ENCODE measurements at places on chromosomes 6 and 20.

DNA sequence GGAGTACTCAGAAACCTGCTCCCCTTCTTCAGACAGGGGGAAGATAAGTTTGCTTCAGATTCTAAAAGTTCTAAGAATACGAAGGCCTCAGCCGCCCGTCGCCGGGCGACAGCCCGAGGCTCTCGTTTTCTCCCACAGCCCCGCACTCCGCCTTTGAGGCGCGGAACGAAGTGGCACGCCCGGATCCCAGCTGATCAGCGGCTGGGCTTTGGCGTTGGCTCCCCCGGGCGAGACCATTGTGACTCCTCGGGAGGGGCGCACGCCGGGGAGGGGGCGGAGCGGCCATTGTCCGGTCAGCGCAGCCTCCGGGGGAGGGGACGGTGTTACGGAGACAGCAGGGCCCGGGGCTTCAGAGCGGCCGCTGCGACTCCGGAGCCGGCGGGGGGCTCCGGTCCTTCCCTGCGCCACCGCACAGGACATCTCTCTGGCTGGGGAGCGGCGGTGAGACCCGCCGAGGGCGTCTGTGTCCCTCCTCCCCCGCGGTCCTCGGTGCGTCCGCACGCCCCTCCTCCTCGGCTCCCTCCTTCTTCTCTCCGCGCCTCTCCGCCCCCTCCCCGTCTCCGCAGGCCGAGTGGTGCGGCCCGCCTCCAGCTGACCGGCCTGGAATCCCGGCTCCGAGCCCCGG is at the start of gene ZFAND3:
Gene ZFAND3, plus strand, starts transcription at position 551 of the 625 bp plus-strand sequence. CDS start 219 bp downstream, outside the sequence.
- peak; percentile 86 for DNase-seq

DNA sequence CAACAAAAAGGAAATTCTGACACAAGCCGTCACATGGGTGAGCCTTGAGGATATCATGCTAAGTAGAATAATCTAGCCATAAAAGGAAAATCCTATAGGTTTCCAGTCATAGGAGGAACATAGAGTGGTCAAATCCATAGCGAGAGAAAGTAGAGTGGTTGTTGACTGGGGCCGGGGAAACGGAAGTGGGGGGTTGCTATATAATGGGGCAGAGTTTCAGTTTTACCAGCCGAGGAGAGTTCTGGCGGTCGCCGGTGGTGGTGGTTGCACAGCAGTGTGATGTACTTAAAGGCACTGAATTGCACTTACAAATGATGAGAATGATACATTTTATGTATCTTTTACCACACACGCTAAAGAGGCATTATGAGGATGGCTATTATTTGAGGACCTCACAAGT is 4.9 kb downstream of the GPR31 start:
- no peak for DNase-seq

DNA sequence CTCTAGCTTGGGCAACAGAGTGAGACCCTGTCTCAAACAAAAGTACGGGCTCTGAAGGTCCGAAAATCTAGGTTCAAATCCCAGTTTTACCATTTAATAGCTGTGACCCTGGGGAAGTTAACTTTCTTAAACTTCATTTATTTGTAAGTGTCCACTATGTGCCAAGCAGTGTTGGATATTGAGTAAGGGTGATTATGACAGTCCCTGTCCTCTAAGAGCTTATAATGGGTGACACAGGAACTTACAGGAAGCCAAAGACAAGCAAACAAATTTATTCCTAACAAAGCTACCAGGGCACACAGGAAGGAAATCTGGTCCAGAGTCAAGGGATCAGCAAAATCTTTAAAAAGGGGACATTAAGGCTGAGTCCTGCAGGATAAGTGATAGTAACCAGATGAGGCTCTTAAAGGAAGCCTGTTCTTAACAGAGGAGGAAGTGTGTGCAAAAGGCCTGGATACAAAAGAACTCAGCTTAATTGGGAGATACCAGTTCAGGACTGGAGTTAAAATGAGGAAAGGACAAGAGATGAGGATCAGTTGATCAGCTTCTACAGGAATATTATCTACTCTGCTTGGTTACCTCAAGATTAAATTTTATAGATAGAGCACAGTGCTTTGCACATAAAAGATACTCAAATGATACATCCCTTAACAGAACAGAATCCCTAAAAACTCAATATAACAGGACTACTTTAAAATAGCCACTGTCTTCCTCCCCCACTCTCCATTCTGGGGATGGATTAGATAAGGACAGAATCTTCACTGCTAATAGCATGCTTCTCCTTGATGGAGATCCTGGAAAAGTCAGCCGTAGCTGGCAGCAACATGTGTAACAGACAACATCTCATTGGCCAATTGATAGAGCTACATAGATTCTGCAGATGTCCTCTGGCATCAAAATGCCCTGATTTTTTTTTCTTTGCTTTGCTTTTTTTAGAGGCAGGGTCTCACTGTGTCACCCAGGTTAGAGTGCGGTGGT is 6.1 kb downstream of the SNX3 start:
- no peak for DNase-seq

- no peak for DNase-seq
Measured at GRCh38 chr6:81640126-81640525, 112.4 kb downstream of the TENT5A start.

GRCh38 chr6:56699066-56699654 is 56.5 kb upstream of the DST start:
- no peak for DNase-seq

- DNase-seq: peak; percentile 32
Measured at GRCh38 chr6:31180500-31180899, 10.0 kb upstream of the POU5F1 start.

- DNase-seq: no peak
Measured at GRCh38 chr6:3290149-3290930, 31.6 kb downstream of the PSMG4 start.

DNA sequence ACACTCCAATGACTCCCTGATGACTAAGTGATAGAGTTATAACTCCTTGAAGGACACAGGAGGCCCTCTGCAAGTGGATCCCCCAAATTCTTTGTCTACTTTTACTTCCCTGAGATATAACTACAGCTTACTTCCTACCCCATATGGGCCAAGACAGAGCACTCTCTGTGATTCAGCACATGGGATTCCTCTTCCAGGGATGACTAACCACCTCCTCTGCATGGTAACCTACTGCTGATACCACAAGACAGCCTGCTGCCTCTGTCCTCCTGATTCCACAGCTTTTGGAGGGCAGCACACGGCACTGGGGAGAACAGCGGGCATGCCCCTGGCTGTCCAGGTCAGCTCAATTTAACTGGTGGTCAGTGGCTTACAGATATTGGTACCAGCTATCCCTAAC is 675.7 kb upstream of the AGPAT4 start:
- no peak for DNase-seq

DNA sequence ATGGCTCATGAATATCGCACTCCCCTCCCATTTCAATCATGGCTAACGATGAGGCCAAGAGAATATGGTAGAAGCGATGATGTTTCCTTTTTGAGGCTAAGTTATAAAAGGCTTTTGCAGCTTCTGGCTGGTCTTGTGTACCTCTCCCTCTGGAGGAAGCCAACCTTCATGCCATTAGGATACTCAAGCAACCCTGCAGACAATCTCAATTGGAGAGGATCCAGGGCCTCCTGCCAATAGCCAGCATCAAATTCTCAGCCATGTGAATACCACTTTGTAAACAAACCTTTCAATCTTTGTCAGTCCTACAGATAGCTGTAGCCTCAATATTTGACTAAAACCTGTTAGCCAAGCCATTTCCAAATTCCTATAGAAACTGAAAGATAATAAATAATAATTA is 738.4 kb downstream of the KIF16B start:
- DNase-seq: no peak

GRCh38 chr6:130368576-130368975 is 2.8 kb downstream of the TMEM200A start:
- no peak for DNase-seq

GRCh38 chr20:62030834-62031434 is 34.7 kb downstream of the TAF4 start:
- no peak for DNase-seq

- DNase-seq: no peak
Measured at GRCh38 chr20:62745952-62746288, 37.3 kb downstream of the NTSR1 start.

DNA sequence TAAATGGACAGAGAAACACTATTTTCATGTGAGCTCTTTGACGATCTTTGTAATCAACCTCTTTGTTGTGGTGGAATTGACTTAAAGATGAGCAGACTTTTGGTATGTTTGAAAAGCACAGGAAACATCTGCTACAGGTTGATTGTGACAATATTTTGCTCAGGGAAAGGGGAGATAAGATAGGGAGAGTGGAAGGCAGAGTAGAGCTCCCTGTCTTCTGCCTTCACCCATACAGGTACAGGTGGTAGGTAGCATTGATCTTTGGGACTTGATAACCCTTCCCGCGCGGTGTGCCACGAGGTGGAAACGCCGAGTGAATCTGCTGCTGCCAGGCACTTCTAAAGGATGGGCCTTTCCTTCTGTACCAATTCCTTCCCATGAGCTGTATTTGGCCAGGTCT is 183.6 kb downstream of the UTRN start:
- DNase-seq: no peak

- peak; percentile 29 for DNase-seq
Measured at GRCh38 chr6:10720265-10720959, 2.5 kb upstream of the TMEM14C start.

DNA sequence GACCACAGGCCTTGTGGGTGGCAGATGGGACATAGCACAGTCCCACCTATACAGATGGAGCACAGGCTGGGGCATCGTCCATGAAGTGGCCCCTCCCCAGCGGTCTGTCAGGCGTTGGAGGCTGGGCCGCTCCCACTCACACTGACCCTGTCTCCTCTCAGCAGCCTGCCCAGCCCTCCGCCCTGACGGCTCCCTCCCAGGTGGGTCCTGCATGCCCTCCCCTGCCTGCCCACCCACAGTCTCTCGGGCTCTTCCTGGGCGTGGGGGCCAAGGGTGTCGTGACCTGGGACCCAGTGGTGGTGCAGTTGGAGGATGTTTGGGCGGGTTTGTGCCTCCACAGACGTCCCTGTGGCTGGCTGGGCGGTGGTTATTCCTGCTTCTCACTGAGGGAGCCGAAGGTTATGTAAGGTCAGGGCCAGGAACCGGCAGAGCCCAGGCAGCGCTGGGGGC is 22.3 kb downstream of the COL20A1 start:
- DNase-seq: no peak

DNA sequence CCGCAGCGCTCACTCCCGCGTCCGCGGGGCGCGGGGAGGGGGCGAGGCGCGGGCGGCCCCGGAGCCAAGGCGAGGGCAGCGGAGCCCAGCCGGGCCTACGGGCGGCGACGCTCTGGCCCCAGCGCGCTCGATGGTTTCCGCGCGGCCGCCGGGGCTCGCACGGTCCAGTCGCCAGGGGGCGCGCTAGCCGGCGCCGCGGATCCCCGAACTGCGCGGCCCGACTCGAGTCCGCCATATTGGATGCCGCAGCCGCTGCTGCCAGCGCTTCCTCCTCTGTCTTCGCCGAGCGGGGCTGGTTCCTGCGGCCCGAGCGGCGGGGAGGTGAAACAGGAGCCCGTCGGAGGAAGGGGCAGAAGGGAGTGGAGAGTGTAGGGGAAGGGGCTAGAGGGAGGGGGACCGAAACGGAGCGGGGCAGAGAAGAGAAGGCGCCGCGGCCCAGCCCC is at the start of gene SCAF8:
Gene SCAF8, plus strand, starts transcription at position 234 of the 443 bp plus-strand sequence. CDS start 485 bp downstream, outside the sequence.
- peak; percentile 76 for DNase-seq

GRCh38 chr20:38294076-38294591 is 9.8 kb upstream of the BPI start:
- DNase-seq: no peak

- DNase-seq: no peak
Measured at GRCh38 chr6:80988892-80989291, 763.6 kb downstream of the TENT5A start.

GRCh38 chr6:131363947-131364834 is 208.8 kb upstream of the ARG1 start:
- DNase-seq: no peak

DNA sequence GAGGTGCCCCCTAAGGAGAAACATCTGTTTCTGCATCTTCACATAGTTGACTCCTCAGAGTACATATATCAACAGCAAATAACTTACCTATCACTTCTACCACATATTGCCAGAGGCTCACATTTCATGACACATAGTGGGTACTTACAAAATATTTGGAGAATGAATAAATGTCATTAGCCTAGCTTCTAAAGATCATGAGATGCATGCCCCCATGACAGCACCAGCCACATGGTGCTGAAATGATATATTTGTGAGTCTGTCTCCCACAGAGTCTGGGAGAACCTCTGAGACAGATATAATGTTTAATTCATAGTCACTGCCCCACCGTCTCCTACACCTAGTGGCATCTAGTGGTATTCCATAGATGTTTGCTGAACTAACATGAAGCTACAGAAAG is 555.6 kb downstream of the KIF16B start:
- no peak for DNase-seq

DNA sequence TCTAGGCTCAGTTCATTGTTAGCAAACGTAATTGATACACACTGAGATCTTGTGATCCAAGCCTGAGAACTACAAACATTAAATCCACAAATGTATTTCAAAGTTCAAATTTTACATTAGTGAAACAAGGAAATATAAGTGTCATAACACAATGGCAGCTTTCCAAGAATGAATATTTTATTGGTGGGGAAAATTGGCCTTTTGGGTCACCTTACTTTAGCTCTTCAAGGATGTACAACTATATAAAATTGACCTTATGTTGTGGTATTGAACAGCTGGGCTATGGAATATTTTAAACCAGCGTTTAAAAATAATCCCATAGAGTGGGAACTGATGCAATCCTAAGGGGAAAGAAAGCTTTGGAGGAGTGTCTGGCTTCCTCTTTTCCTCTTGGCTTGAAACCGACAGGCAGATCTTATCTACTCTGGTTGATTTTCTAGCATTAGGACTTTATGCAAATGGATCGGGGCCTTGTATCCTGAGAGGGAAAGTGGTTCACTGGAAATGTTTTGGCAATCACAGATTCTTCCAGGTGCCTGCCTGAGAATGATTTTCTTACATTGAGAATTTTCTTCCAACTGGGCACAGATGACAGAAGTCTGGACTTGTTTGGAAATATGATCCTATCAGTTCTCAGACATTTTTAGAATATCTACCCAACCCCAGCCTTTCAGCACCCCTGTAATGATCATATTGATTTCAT is 184.8 kb upstream of the ECI2 start:
- DNase-seq: no peak

DNA sequence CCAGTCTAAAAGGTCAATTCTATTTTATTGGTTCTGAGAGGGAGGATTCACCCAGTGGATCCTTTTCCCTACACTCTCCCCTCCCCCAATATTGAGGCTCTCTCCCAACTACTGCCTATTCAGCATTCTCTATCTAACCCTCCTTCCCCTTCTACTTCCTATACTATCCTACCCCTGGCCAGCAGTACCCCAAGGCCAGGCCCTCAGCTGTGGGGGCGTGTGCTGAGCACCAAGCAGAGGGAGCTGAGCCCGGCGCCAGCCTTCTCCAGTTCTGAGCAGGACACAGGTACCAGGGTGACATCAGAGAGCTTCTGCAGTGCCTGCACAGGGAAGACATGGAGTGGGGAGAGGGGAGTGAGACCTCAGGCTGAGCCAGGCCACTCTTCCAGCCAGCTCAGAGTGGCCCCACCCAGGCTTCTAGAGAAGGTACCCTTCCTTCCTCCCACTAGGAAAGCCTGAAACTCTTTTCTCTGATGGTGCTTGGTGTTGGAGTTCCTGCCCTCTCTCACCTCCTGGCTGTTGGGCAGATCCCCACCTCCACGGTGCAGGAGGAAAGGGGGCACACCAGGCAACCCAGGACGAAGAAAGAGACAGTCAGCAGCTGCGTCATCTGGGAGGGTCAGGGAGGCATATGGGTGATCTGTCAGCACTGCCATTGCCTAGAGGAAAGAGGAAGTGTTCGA is 1.9 kb downstream of the DDAH2 start:
- no peak for DNase-seq

- no peak for DNase-seq
Measured at GRCh38 chr6:34102696-34103095, 43.2 kb downstream of the GRM4 start.

- DNase-seq: no peak
Measured at GRCh38 chr6:15036690-15037245, 209.1 kb upstream of the JARID2 start.

- no peak for DNase-seq
Measured at GRCh38 chr20:42053350-42053749, 435.2 kb upstream of the CHD6 start.

Data from activated CD4-positive, alpha-beta T cell treated with anti-CD3 and anti-CD28 coated beads for 1 hour (primary cell).